ENCODE measurements at places on chromosomes 5 and 9. TPM values are rescaled to one million over a fixed set of nuclear protein-coding genes. Genes with fewer than 3 reads are reported as not detected.

ZNF169 gene
- 4.4 TPM for polyA plus RNA-seq

TAF1L gene
- not detected for polyA plus RNA-seq

PCDHGA12 gene
- polyA plus RNA-seq: not detected

ZNF354C gene
- 0.77 TPM for polyA plus RNA-seq

PTGS1 gene
- polyA plus RNA-seq: 26.2 TPM

Data from naive B cell (primary cell).